A549 (cell line): ENCODE measurements at places on chromosomes 4 and X.

DNA sequence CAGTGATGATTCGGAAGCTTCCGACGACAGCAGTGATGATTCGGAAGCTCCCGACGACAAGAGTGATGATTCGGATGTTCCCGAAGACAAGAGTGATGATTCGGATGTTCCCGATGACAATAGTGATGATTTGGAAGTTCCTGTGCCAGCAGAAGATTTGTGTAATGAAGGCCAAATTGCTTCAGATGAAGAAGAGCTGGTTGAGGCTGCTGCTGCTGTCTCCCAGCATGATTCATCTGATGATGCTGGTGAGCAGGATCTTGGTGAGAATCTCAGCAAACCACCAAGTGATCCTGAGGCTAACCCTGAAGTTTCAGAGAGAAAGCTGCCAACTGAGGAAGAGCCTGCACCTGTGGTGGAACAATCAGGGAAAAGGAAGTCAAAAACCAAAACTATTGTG, 14.2 kb downstream of the CXCR3 start:
- no peak for DNase-seq

- DNase-seq, result no peak
Observed at GRCh38 chr4:38678078-38678477, 14.1 kb downstream of the KLF3 start.

GRCh38 chr4:8586671-8587468, 5.7 kb upstream of the CPZ start:
- DNase-seq, result no peak

GRCh38 chr4:7650606-7651385, 216.1 kb upstream of the PSAPL1 start:
- no peak for DNase-seq

DNA sequence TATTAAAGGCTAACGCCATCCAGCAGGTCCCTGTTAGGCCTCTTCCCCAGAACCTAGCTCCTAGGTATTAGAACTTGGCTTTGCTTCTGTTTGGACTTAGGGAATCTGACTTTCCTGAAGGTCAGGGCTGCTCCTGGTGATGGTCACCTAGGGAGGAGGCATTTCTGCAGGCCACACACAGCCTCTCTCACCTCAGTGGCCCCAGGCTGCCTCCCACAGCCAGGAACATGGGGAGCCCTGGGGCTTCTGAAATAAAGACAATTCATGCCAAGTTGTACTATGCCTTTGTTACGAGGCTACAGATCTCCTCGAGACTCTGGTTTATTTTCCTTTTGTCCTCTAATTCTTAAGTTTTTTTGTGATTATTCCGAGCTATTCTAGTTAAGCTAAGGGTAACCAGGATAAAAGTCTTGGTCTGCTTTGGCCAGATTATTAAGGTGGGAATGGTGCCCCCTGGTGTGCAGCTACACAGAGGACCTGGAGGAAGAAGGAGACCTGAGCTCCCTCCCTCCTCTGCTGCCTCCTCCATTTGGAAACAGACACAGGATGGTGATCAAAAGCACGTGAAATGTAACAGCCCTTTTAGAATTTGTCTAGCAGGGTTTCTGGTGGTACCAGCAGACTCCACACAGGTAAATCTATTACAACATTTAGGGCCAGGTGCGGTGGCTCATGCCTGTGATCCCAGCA, 131.0 kb downstream of the DCLK2 start:
- DNase-seq, result peak; percentile 69

DNA sequence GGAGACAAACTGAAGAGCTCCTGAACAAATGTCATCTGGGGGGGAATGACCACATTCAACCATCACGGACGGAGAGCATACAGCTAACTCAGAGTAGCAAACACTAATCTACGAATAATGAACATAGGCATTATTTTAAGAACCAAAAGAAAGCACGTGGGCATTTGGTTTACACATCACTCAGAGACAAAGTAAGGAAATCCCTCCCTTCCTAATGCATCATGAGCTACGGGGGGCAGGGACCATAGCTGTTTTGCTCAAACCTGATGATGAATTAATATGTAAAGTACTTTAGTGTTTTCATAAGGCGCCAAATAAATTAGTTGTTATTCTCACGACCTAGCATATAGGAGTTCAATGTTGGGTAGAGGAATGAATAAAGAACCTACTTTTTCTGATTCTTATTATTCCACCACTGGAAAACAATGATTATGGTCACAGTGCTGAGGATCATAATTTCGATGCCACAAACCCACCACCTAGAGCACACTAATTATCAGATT, 11.7 kb upstream of the TMEM156 start:
- DNase-seq, result no peak

DNA sequence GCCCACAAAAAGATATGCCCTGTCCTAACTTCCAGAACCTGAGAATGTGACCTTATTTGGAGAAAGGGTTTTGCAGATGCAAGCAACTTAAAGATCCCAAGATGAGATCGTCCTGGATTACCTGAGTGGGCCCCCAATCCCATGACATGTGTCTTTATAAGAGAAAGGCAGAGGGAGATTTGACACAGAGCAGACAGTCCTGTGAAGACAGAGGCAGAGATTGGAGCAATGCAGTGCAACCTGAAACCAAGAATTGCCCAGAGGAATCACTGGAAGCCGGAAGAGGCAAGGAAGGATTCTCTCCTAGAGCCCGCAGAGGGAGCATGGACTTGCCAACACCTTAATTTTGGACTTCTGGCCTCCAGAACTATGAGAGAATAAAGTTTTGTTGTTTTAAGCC, 171.5 kb downstream of the SMIM20 start:
- no peak for DNase-seq

DNA sequence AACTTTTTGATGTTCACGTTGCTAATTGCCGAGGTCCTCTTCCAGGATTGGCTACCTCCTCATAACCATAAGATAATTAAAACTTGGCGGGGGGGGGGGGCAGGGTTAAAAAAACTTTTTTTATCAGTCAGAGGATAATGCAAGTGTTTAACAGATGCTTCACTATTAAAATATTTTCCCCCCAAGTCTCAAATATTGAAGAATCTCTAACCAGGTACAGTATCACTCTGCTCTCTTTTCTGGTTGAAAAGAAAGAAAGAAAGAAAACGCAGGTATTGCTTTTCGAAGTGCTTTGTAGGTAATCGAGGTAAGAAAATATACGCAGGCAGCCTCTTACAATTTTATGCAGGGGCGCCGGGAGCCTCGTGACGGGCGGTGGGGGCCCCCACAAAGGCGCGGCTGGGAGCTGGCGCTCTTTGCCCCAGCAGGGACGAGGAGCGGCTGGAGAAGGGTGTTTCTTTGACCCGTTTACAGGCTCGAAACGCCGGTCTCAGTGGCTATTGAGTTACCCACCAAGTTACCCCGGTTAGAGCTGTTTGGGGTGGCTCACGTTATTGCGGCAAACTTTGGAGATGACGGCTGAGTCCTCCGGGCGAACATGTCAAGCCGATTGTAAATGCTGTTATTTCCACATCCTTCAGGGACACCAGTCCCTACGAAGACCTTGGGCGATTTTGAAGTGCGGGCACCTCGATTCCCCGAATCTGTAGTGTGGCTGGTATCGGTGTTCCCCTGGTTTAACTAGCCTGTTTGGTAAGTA, 477 bp upstream of the HAND2 start:
- no peak for DNase-seq

DNA sequence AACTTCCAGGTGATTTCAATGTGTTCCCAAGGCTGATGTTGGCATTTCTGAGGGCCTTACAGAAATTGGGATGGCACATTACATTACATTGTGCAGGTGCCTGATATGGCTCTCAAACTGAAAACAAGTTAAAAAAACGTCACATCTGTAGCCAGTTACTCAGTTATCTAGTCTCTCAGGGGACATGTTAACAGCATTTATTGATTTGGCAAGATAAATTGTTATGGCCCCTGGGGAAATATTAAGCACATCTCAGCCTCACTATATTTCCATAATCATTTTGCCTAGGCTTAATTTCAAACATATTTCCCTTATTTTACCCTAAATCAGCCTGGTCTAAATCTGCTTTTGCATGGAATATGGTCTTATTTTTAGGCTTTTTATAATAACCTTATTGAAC, 290.0 kb downstream of the IL15 start:
- DNase-seq, result no peak

GRCh38 chrX:136967966-136968365, 65.8 kb downstream of the GPR101 start:
- no peak for DNase-seq

DNA sequence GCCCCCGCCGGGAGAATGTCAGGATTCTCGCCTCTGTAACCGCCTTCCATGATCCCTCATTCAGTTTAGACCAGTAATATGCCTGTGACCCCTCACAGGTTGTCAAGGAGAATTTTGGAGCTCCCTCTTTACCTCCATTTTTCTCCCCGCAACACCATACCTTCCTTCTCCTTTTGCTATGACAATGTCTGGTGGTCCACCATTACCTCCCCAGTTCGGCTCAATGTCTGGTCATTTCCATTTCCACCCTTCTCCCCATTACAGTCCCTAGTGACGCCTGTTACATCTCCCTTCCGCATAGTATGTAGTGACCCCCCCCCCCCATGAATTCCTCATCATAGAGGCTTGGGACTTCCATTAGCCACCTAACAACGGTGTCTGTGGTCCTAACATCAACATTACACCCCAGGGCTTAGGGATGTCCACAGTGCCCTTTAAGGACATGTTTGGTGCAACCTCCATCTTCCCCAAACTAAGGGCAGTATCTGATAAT, 700 bp downstream of the ARAF start:
- no peak for DNase-seq

DNA sequence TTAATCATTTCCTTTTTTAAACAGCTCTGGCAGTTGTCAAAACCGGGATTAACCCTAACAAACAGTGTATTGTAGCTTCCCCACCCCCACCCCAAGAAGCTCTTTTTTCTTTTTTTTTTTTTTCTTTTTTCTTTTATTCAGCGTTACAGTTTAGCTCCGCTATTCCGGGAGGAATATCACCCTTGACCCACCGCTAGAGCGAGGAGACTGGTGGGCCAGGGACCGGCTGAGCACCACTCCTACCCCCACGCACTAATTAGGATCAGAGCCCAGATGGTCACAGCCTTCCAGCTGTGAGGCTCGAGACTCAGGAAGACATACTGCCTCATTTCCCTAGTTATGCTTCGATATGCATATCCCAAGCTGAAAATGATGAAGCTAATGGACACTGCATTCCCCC, 2.0 kb downstream of the PARM1 start:
- no peak for DNase-seq

GRCh38 chr4:75229806-75230570, 284.2 kb downstream of the RCHY1 start:
- no peak for DNase-seq

DNA sequence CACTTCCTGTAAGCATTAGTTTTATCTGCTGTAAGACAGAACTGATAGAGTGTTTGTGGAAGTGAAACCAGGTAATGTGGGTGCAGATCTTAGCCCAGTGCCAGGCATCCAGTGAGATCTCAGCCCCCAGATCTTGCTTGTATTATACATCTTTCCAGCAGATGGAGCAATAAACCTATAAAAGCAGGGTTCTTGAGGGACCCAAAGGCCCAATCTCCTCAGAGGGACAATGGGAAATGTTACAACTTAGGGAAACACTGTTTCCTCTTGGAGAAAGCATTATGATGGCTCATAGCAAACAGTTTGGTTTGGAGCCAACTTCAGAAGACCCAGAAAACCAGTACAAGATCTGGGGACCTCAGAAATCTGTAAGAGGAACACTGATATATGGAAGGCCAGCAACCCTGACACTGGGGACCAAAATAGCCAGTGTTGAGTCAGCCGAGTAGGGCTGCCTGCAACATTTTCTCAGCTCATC, 206.3 kb downstream of the SLC7A11 start:
- DNase-seq, result peak; percentile 56

GRCh38 chr4:1009542-1010394, 1.7 kb upstream of the FGFRL1 start:
- peak; percentile 49 for DNase-seq

DNA sequence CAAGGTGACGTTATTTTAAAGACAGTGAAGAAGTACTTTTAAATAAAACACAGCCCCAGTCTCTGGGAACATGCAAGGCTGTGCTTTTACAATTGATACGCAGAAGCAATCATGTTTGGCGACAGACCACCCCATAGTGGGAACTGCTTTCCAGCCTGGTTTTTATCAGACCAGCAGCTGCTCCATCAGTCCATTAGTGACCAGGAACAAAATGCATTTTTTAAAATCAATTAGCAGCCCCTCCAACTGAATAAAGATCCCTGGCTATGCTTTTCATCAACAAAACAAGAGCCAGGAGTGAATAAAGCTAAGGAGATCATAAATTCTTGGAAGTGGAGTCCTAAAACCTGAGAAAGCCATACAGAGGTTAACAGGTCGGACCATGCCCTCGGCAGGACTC, 153.0 kb upstream of the TENM3 start:
- no peak for DNase-seq

DNA sequence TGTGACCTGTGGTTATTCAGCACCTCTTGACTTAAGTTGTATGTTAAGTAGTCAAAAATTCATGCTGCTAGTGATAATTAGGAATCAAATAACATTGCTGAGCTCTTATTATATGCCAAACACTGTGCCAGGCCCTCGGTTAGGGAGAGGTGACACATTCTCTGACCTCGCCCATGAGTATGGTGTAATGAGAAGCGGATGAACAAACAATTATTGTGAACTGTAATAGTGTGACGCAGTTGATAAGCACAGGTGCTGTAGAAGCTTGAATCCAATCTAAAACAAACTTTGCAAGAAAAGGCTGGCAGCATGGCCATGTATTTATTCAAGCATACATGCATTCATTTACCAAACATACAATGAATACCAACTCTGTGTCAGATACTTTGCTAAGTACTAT, 303.5 kb upstream of the HS3ST1 start:
- no peak for DNase-seq

DNA sequence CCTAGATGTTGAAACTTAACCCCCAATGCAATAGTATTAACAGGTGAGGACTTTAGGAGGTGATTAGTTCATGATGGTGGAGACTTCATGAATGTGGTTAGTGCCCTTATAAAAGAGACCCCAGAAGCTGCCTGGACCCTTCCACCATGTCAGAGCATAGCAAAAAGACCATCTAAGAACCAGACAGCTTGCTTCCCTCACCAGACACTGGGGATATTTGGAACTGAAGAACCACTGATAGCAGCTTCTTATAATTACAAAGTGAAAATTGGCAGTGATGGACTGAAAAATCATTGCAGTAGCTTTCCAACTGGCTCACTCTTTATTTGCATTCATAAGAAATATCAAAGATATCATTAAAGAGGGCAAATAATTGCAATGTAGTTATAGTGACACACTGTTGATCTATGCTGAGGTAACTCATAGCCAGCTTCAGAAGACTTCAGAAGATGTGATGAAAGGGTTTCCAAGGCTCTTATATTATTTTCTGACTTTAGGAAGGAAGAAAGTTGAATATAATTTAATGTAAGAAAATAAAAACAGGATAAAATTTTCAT, 5.8 kb downstream of the RASSF6 start:
- DNase-seq, result no peak

DNA sequence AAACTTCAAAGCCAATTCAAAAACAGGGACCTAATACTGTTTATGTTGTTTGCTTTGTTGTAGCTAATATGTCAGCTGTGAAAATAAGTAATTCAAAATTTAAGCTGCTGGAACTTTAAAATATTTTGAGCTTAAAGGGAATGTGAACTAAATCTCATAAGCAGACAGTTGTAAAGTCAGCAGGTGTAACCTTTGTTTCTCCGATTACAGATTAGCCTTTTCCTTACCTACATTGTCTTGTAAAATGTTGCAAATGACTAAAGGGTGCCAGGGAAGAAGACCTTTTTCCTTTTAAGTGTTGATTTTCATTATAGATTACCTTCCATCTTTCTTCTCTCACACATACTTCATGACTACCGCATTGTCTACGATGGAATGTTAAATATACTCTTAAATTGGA, 405.1 kb downstream of the KCNIP4 start:
- DNase-seq, result no peak
